ENCODE measurements at places on chromosomes 12 and 14.

- no peak for DNase-seq
These were observed 29.0 kb upstream of the LUM start for GRCh38 chr12:91140026-91140931.

- DNase-seq, result no peak
These were observed 7.6 kb upstream of the IFI27 start for GRCh38 chr14:94102768-94103482.

DNA sequence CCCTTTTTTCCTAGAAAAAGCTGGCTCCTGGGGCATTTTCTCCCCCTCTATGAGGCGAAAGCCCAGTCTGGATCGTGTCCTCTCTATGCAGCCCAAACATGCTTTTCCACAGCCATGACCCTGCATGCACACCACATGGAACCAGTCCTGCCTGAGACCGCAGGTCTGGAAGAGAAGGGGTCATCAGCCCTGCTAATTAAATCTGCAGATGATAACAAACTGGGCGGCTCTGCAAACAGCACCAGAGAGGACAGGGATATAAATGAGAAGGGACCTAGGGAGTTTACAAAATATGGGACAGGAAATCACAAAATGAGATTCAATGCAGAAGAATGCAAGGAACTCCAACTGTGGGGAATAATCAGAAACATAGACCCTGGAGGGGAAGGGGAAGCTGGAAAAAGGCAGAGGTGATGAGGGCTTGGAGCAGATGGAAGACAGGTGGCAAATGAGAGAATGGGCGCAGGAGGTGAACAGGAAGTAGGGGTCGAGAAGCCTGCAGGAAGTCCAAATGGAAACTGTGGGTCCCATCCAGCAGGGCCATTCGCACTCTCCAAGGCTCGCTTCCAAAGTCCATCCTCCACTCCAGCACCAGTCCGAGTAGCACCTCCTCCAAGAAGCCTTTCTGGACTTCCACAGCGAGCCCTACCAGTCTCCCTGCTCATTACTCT is 76.3 kb downstream of the ANO2 start:
- DNase-seq, result no peak

DNA sequence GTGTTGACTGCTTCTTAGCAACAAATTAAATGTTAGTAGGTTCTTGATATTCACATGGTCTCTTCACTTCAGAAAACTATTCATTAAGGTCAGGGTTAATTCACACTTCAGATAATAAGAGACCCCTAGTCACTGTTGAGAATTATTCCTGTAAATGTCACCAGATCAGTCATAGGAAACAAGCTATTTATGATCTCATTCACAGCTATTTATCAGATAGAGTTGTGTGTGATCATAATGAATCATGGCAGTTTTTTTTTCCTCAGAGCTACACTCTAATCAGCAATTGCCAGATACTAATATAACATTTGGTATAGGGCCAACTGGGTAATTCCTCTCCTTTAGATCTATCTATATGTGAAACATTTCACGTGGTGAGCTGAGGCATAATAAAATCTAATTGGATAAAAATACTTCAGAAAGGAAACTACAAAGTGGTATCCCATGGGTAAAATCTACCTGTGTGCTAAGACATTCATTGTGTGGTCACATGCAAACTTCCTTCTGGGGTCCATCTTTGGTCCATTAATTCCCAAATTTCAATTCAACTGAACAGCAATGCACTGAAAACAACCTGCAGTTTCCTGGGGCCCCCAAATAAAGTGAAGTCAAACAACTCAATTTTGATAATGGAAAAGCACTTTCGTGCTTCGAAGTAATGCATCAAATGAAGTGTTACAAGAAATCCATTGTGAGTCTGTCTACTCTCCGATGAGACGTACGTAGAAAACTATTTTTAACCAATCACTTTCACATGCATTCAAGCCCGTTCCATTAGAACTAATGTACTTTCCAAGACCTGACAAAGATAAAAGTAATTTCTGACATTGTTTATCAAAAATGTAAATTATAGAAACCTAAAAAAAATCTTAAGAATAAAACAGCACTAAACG is 197.0 kb downstream of the ACSS3 start:
- no peak for DNase-seq

DNA sequence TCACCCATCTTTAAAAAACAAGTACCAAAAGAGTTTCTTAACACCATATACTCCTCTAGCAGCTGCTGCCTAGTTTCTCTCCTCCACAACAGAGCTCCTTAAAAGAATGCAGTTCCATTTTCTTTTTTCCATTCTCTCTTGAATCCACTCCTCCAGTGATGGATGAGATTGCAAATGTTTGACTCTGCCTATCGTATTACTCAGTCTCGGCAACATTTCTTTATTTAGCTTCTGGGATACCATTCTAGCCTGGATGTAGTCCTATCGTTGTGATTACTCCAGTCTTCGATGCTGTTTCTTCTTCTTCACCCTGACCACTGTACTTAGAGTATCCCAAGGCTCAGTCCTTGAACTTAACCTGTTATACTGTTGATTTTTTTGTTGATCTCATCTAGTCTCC is 30.8 kb downstream of the CAND1 start:
- DNase-seq, result no peak

DNA sequence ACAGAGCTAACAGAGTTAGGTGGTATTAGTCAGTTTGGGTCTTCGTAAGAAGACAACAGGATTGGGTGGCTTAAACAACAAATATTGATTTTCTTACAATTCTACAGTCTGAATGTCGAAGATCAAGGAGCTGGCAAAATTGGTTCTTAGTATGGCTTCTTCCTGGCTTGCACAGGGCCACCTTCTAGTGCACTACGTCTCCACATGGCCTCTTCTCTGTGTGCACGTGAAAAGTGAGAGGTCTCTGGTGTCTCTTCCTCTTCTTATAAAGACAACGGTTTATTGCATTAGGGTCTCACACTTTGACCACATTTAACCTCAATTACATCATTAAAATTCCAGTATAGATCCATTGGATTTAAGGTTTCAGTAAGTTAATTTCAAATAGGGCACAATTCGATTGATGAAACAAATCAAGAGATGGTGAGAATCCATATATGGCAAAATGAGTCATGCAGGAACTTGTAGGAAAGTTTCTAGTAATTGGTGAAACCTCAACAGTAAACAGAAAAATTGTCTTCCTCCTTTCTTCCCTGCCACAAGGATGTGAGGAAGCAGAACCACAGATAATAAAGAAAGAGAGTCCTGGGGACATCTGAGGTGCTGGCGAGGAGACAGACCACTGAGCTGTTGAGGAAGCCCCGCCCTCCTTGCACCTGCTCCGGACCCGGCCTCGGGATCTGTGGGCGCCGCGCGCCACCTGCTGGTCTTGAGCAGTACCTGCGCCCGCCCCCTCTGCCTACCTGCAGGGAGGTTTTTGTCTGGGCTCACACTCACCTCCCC is 846.7 kb downstream of the TMEM121 start:
- DNase-seq, result peak; percentile 77

DNA sequence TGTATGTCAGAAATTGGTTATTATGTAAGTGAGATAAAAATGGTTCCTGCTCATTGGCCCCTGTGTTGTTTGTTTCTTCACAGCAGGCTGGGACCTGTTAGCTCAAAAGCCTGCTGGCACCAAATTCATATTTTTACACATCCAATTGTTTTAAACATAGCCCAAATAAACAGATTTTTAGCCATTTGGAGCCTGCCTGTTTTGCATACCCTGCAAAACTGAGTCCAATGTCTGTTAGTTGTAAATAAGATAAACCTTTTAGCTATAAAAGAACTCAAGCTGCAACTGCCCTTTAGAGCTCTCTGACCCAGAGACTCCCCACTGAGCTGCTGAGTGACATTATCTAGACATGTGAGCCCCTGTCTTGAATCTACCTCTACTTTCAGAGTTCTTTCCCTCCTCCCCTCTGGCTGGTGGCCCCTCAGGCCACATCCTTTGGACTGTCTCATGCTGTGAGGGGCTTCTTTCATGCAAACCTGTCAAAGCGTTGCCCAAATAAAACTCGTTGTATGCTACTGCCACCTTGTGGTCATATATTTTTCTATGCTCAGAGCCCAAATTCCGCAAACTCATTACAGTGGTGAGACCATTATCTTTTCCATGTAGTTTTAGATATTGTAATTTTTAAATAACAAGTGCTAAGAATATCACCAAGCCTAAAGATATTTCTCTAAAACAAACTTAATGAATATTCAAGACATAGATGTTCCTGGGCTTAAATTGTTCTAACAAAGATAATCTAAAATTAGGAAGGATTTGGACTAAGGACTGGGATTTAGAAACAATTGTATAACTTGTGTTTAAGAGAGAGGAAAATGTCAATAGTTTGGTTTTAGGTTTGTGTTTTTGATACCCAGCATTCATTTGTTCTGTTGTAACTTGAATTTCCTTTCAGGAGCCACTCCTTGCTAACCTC is 337.9 kb downstream of the AACS start:
- peak; percentile 5 for DNase-seq

DNA sequence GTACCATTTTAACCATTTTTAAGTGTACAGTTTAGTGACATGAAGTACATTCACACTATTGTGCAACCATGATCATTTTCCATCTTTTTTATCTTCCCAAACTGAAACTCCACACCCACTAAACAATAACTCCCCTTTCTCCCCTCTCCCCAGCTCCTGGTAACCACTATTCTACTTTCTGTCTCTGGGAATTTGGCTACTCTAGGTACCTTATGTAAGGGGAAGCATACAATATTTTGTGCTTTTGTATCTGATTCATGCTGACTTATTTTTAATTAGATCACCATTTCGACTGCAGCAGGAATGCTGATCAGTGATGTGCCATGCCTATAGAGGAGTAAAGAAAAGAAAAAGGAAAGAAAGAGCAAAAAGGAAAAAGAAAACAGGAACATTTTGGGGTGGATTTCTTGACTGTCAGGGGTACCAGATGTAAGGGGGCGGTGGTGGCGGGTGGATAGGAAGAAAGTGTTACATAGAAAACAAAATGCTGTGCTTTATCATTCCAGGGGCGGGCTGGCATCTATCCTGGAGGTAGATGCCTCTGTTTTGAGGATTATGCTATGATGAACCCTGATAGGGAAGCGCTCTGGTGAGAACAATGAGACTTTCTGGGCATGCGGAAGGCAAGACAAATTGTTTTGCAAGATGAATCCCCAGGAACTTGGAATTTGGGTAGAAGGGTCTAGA is 45.2 kb upstream of the CTDSP2 start:
- no peak for DNase-seq

All from stimulated activated CD4-positive, alpha-beta T cell treated with anti-CD3 and anti-CD28 coated beads, Interleukin-2, amount 100 ng/mL, for 48 hours (primary cell).